ENCODE measurements at places on chromosomes 7 and 10.

GRCh38 chr10:13634207-13634606 lies 47.4 kb downstream of the PRPF18 start:
- no peak for DNase-seq

- DNase-seq, result peak; percentile 97
These were observed 2.2 kb upstream of the TRIM8 start for GRCh38 chr10:102641880-102642735.

DNA sequence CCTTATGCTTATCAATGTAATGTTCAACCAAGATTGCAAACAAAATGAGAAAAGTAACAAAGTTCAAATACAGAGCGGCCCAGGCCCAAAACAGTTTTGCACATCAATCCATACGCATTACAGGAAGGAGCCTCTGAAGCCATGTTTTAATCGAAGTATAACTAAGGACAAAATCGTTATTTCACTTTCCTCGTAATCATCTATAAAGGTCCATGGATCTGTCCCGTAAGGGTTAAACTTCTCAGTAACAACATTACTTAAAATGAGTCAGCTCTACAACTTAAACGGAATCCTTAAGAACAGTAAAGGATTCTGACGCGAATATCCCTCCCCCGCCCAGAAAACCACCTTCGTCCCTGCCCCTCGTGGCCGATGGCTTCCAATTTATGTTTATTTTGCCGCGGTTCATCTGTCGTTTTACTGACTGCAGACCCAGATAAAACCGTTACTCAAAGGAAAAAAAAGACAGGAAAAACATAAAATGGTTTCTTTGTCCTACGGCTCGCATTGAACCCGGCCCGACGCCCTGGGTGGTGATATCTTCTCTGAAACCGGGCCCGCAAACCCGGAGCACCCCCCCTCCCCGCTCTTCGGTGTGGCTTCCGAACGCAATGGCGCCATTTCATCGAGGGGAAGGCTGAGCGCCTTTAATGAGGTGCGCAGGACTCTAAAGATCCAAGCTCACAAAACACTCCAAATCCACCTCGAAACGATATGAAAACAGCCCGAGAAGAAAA lies 1.1 kb downstream of the HNRNPA2B1 start:
- DNase-seq, result peak; percentile 46

DNA sequence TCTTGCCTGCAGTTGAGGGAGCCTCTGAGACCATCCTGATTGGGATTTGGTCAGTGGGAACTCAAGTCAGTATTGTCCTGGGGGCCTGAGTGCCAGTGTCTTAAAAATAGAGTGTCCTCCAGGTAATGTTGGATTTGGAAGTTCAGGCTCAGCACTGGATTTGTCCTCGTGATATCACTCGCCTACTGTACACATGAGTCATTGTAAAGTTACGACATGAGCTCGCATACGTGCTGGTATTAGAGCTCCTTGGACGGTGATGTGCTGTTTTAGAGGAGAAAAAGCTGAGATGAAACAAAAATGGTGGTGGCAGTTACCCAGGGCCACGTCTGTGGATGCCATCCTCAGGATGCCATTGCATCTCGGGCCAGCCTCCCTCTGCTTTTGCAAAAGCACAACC lies 78.2 kb downstream of the MGMT start:
- DNase-seq, result no peak

DNA sequence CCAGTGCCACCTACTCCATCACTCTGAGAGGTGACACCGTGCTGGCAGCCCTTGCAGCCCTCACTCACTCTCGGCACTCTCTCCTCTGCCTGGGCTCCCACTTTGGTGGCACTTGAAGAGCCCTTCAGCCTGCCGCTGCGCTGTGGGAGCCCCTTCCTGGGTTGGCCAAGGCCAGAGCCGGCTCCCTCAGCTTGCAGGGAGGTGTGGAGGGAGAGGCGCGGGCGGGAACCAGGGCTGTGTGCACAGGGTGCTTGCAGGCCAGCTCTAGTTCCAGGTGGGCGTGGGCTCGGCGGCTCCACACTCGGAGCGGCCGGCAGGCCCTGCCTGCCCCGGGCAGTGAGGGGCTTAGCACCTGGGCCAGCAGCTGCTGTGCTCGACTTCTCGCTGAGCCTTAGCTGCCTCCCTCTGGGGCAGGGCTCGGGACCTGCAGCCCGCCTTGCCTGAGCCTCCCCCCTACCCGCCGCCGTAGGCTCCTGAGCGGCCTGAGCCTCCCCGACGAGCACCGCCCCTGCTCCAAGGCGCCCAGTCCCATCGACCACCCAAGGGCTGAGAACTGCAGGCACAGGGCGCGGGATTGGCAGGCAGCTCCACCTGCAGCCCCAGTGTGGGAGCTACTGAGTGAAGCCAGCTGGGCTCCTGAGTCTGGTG lies 48.7 kb upstream of the SLC35G1 start:
- no peak for DNase-seq

GRCh38 chr10:81026591-81026990 lies 488.9 kb downstream of the SH2D4B start:
- DNase-seq, result no peak

GRCh38 chr10:26939290-26939961 lies 78.7 kb upstream of the ABI1 start:
- DNase-seq, result no peak

GRCh38 chr7:103142494-103142893 lies 6.4 kb downstream of the NAPEPLD start:
- DNase-seq, result no peak

DNA sequence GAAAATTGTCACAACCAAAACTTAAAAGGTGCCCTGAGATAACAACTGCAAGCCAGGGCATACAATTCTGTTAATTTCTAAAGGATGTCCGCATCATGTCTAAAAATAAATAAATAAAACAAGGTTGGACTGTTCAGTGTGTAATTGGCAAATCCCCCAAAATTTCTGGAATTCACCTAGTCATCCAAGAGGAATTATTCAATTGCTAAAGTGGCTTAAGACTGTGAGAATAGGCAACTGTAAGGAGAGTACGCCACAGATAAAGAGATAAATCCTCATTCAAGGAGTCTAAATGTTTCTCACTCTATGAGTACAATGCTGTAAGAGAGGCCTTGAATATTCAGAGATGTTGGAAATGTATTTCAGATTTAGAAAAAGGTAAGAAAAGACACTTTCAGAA lies 37.2 kb downstream of the PIK3AP1 start:
- no peak for DNase-seq

- DNase-seq, result peak; percentile 27
These were observed 47.1 kb upstream of the UCN3 start for GRCh38 chr10:5317547-5318107.

GRCh38 chr10:103980288-103980906 lies 13.5 kb downstream of the SLK start:
- DNase-seq, result no peak
